ENCODE measurements at places on chromosomes 16 and 17. TPM values are rescaled to one million over a fixed set of nuclear protein-coding genes. Genes with fewer than 3 reads are reported as not detected.

Gene APOH
- total RNA-seq: 0.27 TPM

DNA sequence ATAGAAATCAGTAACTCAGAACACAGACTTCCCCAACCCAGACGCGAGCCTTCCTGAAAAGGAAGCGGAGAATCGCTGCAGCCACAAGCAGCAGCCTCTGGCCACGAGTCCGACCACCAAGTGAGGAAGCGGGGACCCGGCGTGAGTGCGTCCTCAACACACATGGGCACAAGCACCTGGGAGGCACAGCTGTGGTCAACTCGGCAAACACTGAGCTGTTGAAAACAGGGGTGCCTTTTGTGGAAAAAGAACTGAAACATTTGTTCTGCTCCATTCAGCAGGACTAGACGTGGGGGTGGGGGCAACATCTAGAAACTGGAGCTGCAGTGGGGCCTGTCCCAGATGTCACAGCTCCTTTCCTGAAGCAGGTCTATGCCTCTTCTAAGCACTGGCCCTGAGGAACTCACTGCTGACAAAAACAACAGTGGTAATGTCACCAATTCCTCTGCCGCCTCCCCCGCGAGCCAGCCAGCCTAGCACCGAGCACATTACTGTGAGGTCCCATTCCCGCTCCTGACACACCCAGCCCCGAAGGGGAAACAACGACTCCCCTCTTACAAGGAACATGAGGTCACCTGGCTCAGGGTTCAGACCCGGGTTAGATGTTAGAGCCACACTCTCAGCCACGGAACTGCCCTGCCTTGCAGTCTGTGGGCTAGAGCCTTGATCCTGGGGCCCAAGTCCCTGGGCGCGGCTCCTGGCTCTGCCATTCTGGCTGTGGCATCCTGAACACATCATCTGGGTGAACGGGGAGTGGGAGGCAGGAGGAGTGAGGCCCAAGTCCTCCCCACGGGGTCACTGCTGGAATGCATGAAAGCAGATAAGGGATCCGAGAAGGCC is 29.0 kb downstream of the KDM8 start:
- no peaks in the 10 kb centered on the region for H3K27me3 ChIP-seq
- H3K36me3 ChIP-seq: peaks cover 1% of the 10 kb centered on the region
- H3K27ac ChIP-seq: no peak overlapping the region

Gene ICAM2
- total RNA-seq: 0.72 TPM

GRCh38 chr17:7852262-7852670 is 2.6 kb upstream of the TMEM88 start:
- H3K36me3 ChIP-seq: peaks cover 29% of the 10 kb centered on the region
- H3K27ac ChIP-seq: no peak overlapping the region
- no peak overlapping the region for H3K4me3 ChIP-seq
- no peak for DNase-seq
- peaks cover 6% of the 10 kb centered on the region for H3K4me1 ChIP-seq

Gene GFAP
- total RNA-seq: not detected

Gene NPIPB6
- 5.7 TPM for total RNA-seq

- peaks cover 19% of the 10 kb centered on the region for H3K27me3 ChIP-seq
- H3K36me3 ChIP-seq: no peaks in the 10 kb centered on the region
- H3K27ac ChIP-seq: no peak overlapping the region
- DNase-seq: no peak
- H3K4me1 ChIP-seq: peaks cover 1% of the 10 kb centered on the region
Observed at GRCh38 chr17:30579610-30580315, 102.6 kb downstream of the GOSR1 start.

Gene ADAD2
- total RNA-seq: not detected

- H3K27me3 ChIP-seq: no peaks in the 10 kb centered on the region
- no peaks in the 10 kb centered on the region for H3K36me3 ChIP-seq
- no peaks in the 10 kb centered on the region for H3K4me1 ChIP-seq
- H3K4me3 ChIP-seq: no peak overlapping the region
- H3K27ac ChIP-seq: no peak overlapping the region
Observed at GRCh38 chr17:77846531-77847085, 111.9 kb upstream of the TNRC6C start.

Gene ITGAL
- 0.53 TPM for total RNA-seq

Gene SOST
- total RNA-seq: 0.42 TPM

DNA sequence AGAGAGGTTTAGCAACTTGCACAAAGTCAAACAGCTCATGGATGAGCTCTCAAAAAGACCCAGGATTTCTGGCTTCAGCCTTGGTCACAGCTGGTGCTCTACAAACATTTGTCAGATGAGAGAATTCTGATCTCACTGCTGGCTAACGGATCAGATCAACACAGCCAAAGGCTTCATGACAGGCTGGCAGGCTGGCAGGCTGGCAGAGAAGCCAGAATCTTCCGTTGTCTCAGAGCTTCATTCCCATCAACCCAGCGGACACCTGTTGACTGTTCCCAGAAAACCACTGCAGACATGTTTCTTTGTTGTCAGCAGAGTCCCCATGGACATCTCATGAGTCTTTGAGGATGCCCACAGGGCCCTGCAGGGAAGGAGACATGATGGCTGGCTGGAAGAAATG is 303.8 kb upstream of the ASIC2 start:
- peaks cover 18% of the 10 kb centered on the region for H3K27me3 ChIP-seq
- no peaks in the 10 kb centered on the region for H3K4me1 ChIP-seq
- H3K36me3 ChIP-seq: no peaks in the 10 kb centered on the region
- no peak overlapping the region for H3K4me3 ChIP-seq

Gene CDT1
- total RNA-seq: 25.3 TPM

Measured in progenitor cell of endocrine pancreas (in vitro differentiated cells).